ENCODE measurements at places on chromosomes 16 and 17. TPM values are rescaled to one million over a fixed set of nuclear protein-coding genes. Genes with fewer than 3 reads are reported as not detected.
A peak's percentile ranks its signal among the peaks of the same experiment; 100 is the strongest.

Gene KRTAP2-1
- not detected for total RNA-seq

Gene PYY
- total RNA-seq = not detected

Gene P2RX1
- 0.72 TPM for total RNA-seq

Gene RSAD1
- total RNA-seq = 21.5 TPM

Gene TNP2
- total RNA-seq = not detected

Gene CCL16
- not detected for total RNA-seq

Gene DDX52
- 41.7 TPM for total RNA-seq

Gene SLFN13
- total RNA-seq = 22.5 TPM

DNA sequence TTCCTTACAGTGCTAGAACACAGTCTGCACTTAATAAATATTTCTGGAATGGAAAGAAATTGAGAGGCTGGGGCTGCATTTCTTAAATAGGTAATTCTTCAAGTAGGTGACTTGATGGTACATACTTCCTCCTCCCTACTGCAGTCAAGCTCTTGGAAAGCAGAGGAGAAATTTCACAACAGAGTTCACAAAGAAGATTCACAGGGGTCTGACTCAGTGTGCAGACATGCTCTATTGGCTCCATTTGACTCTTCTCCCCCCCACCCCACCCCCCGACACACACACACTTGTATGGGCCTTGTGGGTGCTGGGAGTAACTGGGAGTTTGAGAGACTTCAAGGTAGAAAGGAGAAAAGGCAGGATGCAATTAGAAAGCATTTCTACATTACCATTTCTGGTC is 6.2 kb upstream of the MYOCD start:
- H3K4me3 ChIP-seq = no peak overlapping the region
- no peaks in the 10 kb centered on the region for H3K36me3 ChIP-seq
- H3K27ac ChIP-seq = no peak overlapping the region
- no peak for DNase-seq

DNA sequence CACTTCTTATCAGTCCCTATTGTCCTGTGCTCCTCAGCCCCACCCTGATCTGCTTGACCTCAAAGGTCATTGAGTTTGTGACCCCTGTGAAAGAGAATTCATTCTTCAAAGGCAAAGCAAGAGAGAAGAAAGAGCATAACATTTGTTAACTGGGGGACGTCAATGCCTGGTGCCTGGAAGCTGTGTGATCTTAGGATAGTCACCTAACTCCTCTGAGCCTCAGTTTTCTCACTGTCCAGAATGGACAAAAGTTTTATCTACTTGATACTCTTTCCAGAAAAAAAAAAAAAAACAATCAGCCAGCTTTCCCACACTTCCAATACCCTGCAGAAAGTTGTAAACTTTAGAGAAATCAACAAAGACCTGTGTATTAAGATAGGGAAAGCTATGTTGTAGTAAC is 173.1 kb downstream of the C16orf78 start:
- no peaks in the 10 kb centered on the region for H3K27me3 ChIP-seq
- H3K4me3 ChIP-seq = no peak overlapping the region
- H3K27ac ChIP-seq = no peak overlapping the region
- no peak for DNase-seq

DNA sequence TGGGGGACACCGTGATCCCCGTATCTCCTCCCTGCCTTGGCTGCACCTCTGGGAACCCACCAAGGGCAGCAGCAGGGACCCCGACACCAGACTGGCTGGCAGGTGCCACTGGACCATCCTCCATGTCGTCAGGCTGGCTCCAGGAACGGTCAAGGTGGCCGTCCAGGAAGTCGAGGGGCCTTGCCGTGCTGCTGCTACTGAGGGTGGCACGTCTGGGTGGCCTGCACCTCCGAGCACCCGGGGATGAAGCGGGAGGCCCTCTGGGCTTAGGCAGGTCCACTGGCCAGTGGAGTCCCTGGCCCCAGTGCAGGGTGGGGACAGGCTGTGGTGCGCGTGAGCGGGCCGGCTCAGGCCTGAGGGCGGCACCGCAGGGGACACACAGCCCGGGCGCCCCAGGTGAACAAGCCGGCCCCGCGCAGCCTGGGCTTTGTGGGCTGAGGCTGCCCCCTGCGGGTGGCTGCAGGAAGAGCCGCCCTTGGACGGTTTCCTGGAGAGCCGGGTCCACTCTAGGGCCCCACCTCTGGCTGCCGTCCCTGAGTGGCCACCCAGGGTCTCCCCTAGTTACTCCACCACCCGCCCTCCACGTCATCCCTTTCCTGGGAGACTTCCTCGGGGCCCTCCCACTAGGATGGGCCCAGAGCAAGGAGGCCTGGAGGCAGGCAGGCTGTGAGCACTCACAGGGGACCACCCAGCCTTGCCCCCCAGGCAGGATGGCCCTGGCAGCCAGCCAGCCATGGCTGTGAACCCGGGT is 42.8 kb upstream of the ZC3H18 start:
- peaks cover 2% of the 10 kb centered on the region for H3K4me1 ChIP-seq
- no peaks in the 10 kb centered on the region for H3K27me3 ChIP-seq
- peak; percentile 78 for DNase-seq

- H3K4me3 ChIP-seq = no peak overlapping the region
- H3K27ac ChIP-seq = no peak overlapping the region
- H3K4me1 ChIP-seq = no peaks in the 10 kb centered on the region
Measured at GRCh38 chr17:83145831-83146230, 66.4 kb downstream of the METRNL start.

DNA sequence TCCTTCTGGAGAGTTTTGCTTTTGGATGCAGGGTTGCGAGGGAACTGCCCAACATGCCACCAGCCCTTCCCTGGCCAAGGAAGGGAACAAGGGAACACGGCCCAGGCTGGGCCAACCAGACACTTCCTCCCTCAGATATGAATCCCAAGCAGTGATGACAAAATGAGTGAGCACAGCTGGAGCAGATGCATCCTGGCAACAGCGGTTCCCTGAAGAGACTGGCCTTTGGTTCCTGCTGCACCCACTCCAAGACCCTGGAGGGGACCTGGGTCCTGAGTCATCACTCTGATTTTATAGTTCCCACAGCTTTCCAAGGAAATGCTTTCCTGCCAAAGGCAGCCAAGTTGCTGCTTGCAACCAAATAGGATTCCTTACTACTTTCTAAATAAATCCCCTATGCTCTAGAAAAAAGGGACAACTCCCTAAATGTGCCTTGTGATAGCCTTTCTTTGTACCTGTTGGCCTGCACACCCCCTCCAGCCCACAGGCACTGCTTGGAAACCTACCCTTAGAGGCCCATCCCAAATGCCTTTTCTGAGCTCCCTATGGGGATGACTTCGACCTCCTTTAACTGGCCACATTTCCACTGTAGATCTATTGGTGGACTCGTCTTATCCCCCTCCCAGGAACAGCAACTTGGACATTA is 5.3 kb downstream of the ST3GAL2 start:
- no peaks in the 10 kb centered on the region for H3K27me3 ChIP-seq
- DNase-seq = no peak
- peak overlapping the region; percentile 27 for H3K27ac ChIP-seq
- H3K4me3 ChIP-seq = no peak overlapping the region

- DNase-seq = no peak
- H3K4me1 ChIP-seq = no peaks in the 10 kb centered on the region
- H3K27me3 ChIP-seq = peaks cover 5% of the 10 kb centered on the region
Measured at GRCh38 chr17:72282439-72283029, 161.7 kb downstream of the SOX9 start.

- H3K27me3 ChIP-seq = no peaks in the 10 kb centered on the region
- DNase-seq = no peak
- no peak overlapping the region for H3K27ac ChIP-seq
- H3K36me3 ChIP-seq = peaks cover 17% of the 10 kb centered on the region
- H3K4me3 ChIP-seq = no peak overlapping the region
Measured at GRCh38 chr17:60645918-60646523, 31.6 kb upstream of the BCAS3 start.

All from activated CD4-positive, alpha-beta T cell treated with anti-CD3 and anti-CD28 coated beads for 36 hours (primary cell).